ENCODE measurements at places on chromosomes 1 and 21. TPM values are rescaled to one million over a fixed set of nuclear protein-coding genes. Genes with fewer than 3 reads are reported as not detected.

Gene ELF3
- 0.10 TPM for total RNA-seq

Gene RASAL2
- total RNA-seq = 50.5 TPM

Gene ALPL
- total RNA-seq = 0.33 TPM

Gene RAD54L
- total RNA-seq = 2.0 TPM

Gene OR2AK2
- not detected for total RNA-seq

Gene ARHGAP30
- total RNA-seq = not detected

Gene ATAD3C
- total RNA-seq = not detected

Gene GPR3
- total RNA-seq = 0.98 TPM

Gene IL19
- total RNA-seq = not detected

All from vein endothelial cell (primary cell).